ENCODE measurements at places on chromosomes 11 and 22. TPM values are rescaled to one million over a fixed set of nuclear protein-coding genes. Genes with fewer than 3 reads are reported as not detected.
A peak's percentile ranks its signal among the peaks of the same experiment; 100 is the strongest.

Gene OTOG
- total RNA-seq, result not detected

Gene MMP13
- total RNA-seq, result not detected

Gene MYO18B
- total RNA-seq, result 0.10 TPM

Gene CHCHD10
- total RNA-seq, result 357 TPM

Gene UBQLNL
- total RNA-seq, result 0.19 TPM

Gene FOLR1
- 0.32 TPM for total RNA-seq

Gene P2RY6
- 6.7 TPM for total RNA-seq

Gene SHANK2
- total RNA-seq, result 2.0 TPM

Gene HOATZ
- total RNA-seq, result not detected

Gene PANX2
- 1.9 TPM for total RNA-seq

Gene MRGPRD
- total RNA-seq, result not detected

Gene CHRM4
- not detected for total RNA-seq

Gene OR2D2
- total RNA-seq, result not detected

Gene SC5D
- total RNA-seq, result 20.7 TPM

DNA sequence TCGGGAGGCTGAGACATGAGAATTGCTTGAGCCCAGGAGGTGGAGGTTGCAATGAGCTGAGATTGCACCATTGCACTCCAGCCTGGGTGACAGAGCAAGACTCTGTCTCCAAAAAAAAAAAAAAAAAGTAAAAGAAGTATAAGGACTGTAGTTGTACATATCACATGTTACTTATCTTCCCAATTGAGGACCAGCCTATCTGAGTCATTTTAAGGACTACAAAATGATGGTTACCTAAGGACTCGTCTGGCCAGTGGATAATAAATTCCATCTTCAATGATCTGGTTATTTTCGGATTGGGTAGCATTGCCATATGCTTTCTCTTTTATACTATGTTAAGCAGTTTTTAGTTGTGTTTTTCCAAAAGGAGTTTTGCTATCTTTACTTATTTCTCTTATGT lies 55.3 kb downstream of the PPFIA1 start:
- DNase-seq, result no peak

GRCh38 chr11:129380413-129380812 lies 4.8 kb downstream of the BARX2 start:
- no peak for DNase-seq

DNA sequence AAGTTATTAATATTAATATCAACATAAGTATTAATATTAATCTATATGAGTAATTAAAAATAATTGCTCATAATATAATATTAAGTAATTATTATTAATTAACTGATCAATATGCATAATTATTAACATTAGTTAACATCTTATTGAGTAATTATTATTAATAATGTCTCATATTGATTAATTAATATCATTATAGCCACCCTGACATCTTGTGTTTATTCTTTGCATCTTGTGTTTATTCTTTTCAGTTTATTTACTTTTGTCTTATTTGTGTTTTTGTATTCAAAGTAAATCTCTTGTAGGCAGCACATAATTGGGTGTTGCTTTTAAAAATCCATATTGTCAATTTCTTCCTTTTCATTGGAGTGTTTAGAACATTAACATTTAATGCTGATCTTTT lies 56.6 kb downstream of the MYEOV start:
- DNase-seq, result no peak

- DNase-seq, result peak; percentile 89
Observed at GRCh38 chr22:28034760-28035401, 115.8 kb upstream of the PITPNB start.

- no peak for DNase-seq
Observed at GRCh38 chr11:128621601-128622501, 34.5 kb upstream of the ETS1 start.

- DNase-seq, result peak; percentile 98
Observed at GRCh38 chr22:28741785-28742561, at the start of the genes CHEK2 and HSCB. Gene CHEK2, minus strand, starts transcription at chr22:28741820. Its CDS starts 7,099 bp downstream, at chr22:28734721. Gene HSCB, plus strand, starts transcription at chr22:28742039. Its CDS starts 57 bp downstream, at chr22:28742096.

GRCh38 chr22:17884084-17884483 lies 109.8 kb upstream of the BID start:
- DNase-seq, result no peak

- DNase-seq, result no peak
Observed at GRCh38 chr11:11787305-11788062, 54.3 kb upstream of the USP47 start.

GRCh38 chr11:59943997-59944714 lies 5.9 kb downstream of the OOSP1 start:
- no peak for DNase-seq

GRCh38 chr11:95247127-95247684 lies 16.2 kb upstream of the SESN3 start:
- no peak for DNase-seq

- no peak for DNase-seq
Observed at GRCh38 chr22:22848364-22848866, 39.2 kb upstream of the IGLL5 start.

- DNase-seq, result no peak
Observed at GRCh38 chr22:49515475-49515874, 312.2 kb downstream of the BRD1 start.

GRCh38 chr11:111435046-111435698 lies 56.1 kb upstream of the POU2AF1 start:
- no peak for DNase-seq

GRCh38 chr11:71336176-71336995 lies 84.0 kb upstream of the SHANK2 start:
- DNase-seq, result peak; percentile 77

DNA sequence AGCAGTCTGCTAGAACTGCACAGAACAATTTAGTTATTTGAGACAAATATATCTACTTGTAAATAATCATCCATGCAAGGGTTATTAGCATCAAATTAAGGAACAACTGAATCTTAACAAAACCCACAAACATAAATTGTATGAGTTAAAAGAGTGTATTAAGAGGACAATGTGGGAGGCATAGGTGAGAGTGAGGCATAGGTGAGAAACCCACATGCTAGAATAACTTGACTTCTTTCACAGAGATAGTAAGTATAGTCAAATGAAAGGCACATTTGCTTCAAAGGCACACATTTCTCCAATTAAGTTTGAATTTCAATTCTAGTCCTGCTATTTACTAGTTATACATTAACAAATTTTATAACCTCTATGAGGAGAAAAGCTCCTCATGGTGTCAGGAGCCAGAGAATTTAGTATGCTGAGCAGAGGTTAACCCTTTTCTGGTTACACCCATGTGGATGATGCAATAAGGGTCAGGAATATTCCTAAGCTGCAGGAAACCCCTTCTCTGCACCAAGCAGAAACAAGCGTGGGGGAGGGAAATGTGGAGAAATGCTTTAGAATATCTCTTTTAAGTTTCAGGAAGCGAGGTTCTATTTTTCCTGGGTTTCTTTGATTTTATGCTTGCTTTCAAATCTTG lies 264.2 kb downstream of the GRM5 start:
- no peak for DNase-seq

DNA sequence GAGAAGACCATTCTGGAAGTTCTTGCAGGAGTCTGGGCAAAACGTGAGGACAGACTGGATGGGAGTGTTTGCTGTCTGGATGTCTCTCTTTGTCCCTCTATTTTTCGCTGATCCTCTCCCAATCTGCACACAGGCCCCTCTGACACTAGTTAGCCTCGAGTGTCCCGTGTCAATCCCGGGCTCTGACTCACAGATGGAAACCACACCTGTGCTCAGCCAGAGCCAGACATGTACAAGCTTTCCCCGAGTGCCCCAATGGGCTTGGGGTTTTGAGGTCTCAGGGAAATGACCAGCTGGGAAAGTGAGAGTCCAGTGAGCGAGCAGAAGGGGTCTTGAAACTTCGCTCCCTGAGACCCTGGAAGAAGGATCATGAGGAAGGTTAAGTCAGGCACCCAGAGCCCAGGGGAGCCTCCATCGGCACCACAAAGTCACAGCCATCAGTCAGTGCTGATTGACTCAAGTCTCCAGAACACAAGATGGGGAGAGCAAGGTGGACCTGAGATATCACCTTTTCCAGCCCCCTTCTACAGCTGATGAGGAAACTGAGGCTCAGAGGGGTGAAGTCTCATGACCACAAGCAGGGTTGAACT lies 13.9 kb downstream of the APOL2 start:
- DNase-seq, result no peak

DNA sequence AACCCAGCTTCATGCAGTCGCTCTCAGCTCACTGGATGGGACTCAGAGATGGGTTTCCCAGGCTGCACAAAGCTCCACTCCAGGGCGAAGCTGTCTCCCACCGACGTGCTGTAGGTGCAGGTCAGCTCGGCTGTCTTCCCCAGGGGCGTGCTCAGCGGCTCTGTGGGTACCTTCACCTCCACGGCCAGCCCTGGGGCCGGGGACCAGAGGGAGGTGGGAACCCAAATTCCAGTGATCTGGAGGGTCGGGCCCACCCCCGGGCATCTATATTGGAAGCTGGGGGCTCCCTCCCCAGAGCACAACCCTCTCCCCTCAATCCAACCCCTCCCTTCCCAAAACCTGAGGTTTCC lies 689 bp downstream of the VSIG2 start:
- DNase-seq, result no peak

GRCh38 chr11:21723678-21724077 lies 469.2 kb upstream of the ANO5 start:
- DNase-seq, result no peak

DNA sequence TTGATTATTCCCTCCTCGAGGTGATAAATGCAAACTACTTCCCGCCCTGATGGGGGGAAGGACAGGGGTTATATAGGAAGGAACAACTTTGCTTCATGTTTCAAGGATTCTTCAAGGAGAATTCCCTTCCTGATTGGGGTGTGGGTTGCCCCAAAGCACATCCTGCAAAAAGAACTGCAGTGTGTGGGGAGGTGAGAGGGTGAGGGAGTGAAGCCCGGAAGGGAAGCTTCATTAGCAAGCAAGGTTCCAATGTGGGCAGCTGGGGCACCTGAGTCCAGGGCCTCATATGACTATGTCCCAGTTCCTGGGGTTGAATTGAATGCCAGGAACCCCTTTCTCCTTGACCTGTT lies 326.0 kb downstream of the MN1 start:
- no peak for DNase-seq

GRCh38 chr22:47967831-47968230 lies 1205.4 kb downstream of the TBC1D22A start:
- DNase-seq, result no peak

DNA sequence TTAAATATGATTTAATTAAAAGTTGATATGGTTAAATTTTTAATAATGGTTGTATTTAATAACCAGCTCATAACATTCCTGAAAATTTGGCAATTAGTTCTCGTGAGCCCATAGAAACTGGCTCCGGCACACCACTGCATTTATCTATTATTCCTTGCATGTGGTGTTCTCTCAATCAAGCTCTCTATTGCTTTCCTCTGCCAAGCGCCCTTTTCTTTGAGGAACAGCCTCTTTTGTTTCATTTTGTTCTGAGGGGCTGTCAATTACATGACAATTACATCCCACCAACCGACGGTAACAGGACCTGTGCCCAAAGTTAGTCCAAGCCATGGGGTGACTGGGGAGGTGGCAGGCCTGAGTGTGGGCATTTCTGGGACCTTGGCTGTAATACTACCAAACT lies 8.1 kb downstream of the C11orf91 start:
- DNase-seq, result no peak

DNA sequence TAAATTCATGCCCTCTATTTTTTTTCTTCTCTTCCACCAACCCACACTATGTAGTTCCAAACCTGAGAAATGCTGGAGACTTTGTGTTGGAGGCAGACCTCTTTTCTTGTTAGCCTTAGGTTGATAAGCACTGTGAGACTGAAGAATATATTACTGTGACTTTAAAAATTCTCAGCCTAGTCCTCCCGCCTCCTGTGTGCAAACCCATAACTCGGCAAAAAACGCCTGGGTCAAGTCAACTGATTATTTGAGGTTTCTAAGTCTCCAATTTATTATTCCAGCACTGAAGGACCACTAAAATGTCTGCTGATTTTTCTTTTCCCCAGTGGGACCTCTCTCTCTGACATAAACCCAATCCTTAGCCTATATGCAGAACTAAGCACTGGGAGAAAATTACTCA lies 1946.0 kb upstream of the RAG2 start:
- DNase-seq, result no peak

GRCh38 chr11:101129203-101129943 lies at the start of gene PGR:
Gene PGR, minus strand, starts transcription at chr11:101129813. Its CDS starts 743 bp downstream, at chr11:101129070.
- no peak for DNase-seq

- DNase-seq, result no peak
Observed at GRCh38 chr11:20067665-20068064, 92.6 kb downstream of the DBX1 start.

DNA sequence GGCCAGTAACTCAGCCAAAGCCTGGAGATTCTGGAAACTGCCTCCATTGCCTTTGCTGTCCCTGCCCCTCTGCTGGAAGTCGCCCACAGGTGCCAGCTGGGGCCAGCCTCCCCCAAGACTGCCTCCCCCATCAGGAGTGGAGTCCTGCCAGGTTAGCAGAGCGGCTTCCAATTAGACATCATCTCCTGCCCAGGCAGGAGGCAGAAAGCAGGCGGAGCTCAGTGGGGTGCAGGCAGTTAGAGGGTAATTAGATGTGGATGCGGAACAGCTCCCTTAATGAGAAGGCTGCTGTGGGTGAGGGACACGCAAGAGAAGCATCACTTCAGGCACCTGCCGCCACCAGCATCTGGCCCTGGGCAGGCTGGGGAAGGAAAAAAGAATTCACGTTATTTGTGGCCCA lies 90.9 kb upstream of the TP53I11 start:
- DNase-seq, result no peak

- no peak for DNase-seq
Observed at GRCh38 chr11:100397401-100397800, 289.7 kb upstream of the ARHGAP42 start.

- no peak for DNase-seq
Observed at GRCh38 chr11:40274017-40274416, 1185.4 kb downstream of the LRRC4C start.

GRCh38 chr11:8049084-8049483 lies 31.9 kb upstream of the TUB start:
- DNase-seq, result no peak

DNA sequence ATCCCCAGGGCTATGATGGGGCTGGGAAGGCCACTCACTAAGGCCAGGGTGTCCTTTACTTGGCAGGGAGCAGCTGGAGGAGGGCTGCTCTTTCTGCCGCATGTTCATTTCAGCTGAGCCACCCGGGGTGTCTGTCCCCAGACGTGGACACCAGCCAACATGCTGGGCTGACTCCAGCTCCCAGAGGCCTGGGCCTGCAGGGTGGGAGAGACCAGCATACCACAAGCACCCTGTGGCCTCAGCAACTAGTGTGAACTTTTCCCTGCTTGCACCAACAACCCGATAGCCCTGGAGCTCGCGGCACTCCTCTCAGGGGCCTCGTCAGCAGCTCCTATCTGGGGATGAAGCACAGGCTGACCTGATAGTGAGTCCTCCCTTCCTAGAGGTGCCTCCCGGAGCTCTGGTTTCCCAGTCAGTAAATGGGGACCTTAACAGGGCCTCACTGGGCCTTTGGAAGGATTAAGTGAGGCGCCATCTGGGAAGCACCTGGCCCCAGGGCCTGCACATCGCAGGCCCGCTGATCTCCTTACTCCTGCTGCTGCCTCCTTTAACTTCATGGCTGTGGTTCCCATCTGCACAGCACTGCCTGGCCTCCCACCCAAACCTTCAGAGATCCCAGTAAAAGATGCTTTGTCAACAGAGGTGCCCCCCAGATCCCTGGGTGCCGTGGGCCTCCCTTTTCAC lies 83.4 kb downstream of the GALNT18 start:
- no peak for DNase-seq

GRCh38 chr11:134040386-134041302 lies 28.2 kb upstream of the JAM3 start:
- no peak for DNase-seq

GRCh38 chr11:82185925-82186324 lies 547.7 kb downstream of the FAM181B start:
- no peak for DNase-seq
